ENCODE measurements at places on chromosomes 11 and 22.

DNA sequence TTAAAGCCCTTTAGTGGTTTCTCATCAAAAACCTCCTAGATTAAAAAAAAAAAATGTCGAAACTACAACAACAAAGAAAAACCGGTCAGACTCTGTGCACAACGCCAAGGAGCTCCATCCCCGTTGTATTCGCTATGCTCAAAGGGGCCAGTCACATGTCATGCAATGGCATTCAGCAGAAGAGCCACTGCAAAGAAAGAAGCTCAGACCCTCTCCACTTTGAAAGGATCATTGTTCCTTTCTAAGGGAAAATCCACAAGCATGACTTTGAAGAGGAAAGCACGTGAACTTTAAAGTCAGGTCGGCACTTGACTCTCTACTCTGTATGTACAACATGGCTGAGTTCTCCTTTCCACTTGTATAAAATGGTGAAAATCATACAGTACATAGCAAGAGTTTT lies 655.6 kb downstream of the ETS1 start:
- no peak for DNase-seq

DNA sequence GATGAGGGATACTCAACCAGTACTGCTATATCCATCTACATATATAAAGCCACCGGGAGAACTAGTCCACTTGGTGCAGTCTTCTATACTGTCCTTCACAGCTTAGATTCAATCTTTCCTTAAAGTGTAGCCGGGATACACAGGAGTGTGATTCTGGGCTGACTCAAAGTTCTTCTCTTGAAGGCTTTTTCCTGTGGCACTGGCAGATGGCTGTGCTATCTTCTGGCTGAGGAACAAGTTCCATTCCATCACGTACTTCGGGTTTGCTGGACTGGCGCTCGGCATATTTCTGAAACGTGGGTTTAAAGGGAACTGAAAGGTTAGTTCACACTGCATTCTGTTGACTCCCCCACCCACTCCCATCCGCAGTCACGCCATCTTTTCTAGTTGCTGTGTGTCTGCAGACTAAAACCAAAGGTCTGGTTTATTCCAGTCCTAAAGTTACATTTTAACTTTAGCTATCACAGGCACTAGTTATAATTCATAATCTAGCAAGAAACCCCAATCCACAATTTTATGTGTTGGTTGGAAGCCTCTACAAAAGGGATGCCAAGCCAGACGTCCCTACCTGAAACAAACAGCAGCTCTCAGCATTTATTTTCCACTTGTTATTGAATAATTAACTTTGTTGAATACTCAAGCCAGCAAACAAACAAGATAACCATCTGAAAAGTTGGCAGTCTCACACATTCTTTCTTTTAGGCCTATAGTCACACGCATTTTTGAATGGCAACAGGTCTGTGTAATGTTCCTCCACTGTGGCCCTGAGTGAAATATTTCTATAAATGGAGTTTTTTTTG lies 7.5 kb upstream of the C11orf65 start:
- DNase-seq, result no peak

GRCh38 chr11:119472186-119472855 lies 49.3 kb upstream of the THY1 start:
- no peak for DNase-seq

GRCh38 chr11:3199537-3200295 lies 18.9 kb downstream of the MRGPRG start:
- DNase-seq, result no peak

GRCh38 chr22:19115628-19116027 lies 6.6 kb downstream of the DGCR2 start:
- DNase-seq, result no peak

- DNase-seq, result no peak
These were observed 111.7 kb downstream of the ADAMTS15 start for GRCh38 chr11:130560000-130560780.

- peak; percentile 45 for DNase-seq
These were observed 603 bp downstream of the ESRRA start for GRCh38 chr11:64305691-64306562.

- no peak for DNase-seq
These were observed 8.5 kb upstream of the TMPRSS4 start for GRCh38 chr11:118068206-118068944.
